ENCODE measurements at places on chromosomes 12 and 14.

DNA sequence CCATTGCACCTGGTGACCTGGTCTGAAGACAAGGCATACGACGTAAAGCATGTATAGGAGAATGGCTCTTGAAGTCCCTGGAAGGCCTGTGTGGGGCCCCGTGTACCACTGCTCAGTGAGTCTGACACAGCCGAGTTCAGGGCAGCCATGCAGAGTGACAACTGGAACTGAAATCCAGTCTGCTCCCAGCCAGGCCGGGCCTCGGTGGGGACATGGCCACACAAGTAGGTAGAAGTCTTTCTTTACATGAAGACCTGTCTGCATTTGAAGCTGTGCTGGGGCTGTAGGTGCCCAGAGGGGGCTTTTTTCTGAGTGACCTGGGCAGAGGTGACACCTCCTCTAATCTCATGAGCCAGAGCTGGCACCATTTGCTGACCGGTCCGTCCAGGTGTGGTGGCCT is 35.7 kb downstream of the ADGRD1 start:
- no peak for DNase-seq

GRCh38 chr14:69909826-69910550 is 30.8 kb downstream of the SMOC1 start:
- no peak for DNase-seq

DNA sequence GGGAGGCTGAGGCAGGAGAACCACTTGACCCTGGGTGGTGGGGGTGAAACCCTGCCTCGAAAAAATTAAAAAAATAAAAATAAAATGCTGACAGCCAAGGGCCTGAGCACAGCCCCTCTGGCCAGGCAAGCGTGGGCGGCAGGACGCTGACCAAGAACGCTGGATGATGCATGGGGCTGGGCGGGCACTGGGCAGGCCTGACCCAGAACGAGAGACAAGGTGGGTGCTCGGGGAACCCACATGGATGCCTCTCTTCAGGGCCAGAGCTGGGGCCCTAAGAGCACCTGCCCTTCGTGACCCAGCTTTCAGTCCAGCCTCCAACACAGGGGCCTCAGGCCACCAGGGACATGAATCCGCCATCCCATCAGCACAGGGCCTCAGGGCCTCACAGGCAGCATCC is 11.3 kb downstream of the GALNT9 start:
- peak; percentile 17 for DNase-seq

DNA sequence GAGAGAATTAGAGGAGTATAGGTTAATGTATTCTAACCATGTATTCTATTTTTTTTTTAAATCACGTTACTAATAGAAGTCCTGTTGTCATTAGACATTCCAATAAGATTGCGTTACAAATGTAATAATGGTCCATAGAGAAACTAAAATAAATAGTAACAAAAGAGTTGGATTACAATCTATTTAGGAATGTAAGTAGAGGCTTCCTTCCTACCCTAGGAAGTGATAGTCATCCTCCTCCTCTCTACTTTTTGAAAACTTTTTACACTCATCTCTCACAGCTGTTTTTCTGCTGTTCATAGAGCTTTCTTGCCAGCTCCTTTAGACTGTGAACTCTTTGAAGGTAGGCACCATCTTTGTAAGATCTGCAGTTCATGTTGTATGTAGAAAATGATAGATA is 23.6 kb downstream of the TRHDE start:
- DNase-seq, result no peak

DNA sequence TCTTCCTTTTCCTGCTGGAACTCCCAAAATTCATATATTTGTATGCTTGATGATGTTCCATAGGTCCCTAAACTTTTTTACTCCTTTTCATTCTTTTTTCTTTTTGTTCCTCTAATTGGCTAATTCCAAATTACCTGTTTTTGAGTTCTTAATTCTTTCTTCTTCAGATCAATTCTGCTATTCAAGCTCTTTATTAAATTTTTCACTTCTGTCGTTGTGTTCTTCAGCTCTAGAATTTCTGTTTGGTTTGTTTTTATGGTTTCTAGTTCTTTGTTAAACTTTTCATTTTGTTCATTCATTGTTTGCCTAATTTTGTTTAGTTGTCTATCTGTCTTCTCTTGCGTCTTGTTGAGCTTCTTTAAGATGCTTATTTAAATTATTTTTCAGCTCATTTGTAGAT is 154.8 kb downstream of the TPH2 start:
- DNase-seq, result no peak

GRCh38 chr14:35332517-35333263 is 40.5 kb downstream of the PSMA6 start:
- no peak for DNase-seq

GRCh38 chr12:124018539-124018938 is 45.5 kb downstream of the ZNF664 start:
- no peak for DNase-seq

- DNase-seq, result no peak
Measured at GRCh38 chr12:67357376-67358125, 88.4 kb downstream of the CAND1 start.

- DNase-seq, result no peak
Measured at GRCh38 chr12:115938794-115939377, 338.6 kb downstream of the MED13L start.

- no peak for DNase-seq
Measured at GRCh38 chr14:68439676-68440075, 353.2 kb downstream of the ZFP36L1 start.

GRCh38 chr12:132329720-132330548 is 545 bp upstream of the GALNT9 start:
- DNase-seq, result no peak

DNA sequence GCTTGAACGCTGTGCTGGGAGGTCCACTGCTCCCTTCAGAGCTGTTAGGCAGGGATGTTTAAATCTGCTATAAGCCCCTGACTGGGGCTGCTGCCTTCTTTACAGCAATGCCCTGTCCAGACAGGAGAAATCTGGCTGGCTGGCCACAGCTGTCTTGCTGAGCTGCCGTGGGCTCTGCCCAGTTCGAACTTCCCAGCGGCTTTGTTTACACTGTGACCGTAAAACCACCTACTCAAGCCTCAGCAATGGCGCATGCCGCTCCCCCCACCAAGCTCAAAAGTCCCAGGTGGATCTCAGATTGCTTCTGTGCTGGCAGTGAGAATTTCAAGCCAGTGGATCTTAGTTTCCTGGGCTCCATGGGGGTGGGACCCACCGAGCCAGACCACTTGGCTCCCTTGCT is 35.8 kb downstream of the CKAP4 start:
- DNase-seq, result no peak

- DNase-seq, result no peak
Measured at GRCh38 chr12:28794211-28794610, 354.9 kb upstream of the FAR2 start.

DNA sequence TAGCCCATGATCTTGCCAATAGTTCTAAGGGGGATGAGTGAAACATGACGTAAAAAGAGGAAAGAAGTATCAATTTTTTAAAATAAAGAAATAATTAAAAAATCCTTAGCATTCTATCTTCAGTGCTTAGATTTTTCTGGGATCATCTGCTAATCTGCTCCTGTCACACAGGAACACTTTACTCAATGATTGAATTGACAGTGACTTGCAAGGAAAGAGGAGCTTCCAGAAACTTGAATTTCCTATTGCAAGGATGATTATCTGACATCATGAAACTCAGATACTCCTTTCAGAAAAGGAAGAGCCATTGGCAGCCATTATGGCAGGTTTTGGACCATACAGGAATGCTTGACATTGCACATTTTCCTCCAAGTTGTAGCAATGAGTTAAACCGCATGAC is 41.4 kb upstream of the PTPRO start:
- no peak for DNase-seq

GRCh38 chr14:73244541-73245290 is 7.4 kb downstream of the PAPLN start:
- no peak for DNase-seq

- no peak for DNase-seq
Measured at GRCh38 chr14:70821584-70822529, 12.5 kb upstream of the MAP3K9 start.

- DNase-seq, result no peak
Measured at GRCh38 chr12:51321882-51322281, 2.1 kb downstream of the BIN2 start.

Measured in dorsolateral prefrontal cortex (tissue), 122 donors.